ENCODE measurements at places on chromosomes 12 and 14.
A peak's percentile ranks its signal among the peaks of the same experiment; 100 is the strongest.

GRCh38 chr14:102819176-102819628, 42.0 kb downstream of the TRAF3 start:
- no peak for DNase-seq

- DNase-seq = peak; percentile 11
Observed at GRCh38 chr14:61812347-61813095, 50.3 kb downstream of the SNAPC1 start.

GRCh38 chr12:45215419-45216229, at the start of gene ANO6:
Gene ANO6 (plus strand): TSS chr12:45216095. CDS start chr12:45216322, 227 bp downstream.
- DNase-seq = peak; percentile 94

GRCh38 chr14:95006051-95006450, 151.3 kb downstream of the DICER1 start:
- DNase-seq = no peak

DNA sequence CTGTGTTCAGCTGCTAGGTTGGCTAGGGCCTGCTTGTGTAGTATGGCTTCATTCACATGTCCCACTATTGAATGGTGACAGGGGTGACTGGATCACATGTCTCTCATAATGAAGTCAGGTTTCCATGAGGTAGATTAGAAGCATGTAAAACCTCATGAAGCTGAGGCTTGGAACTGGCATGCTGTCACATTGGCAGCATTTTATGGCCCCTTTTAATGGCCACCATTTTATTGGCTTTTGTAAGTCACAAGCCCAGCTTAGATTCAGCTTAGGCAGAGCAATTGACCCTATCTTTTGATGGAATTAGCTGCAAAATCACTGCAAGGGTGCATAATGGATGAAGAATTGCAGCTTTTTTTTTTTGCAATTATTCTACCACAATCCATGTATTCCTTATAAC, 583.5 kb downstream of the MED13L start:
- no peak for DNase-seq

DNA sequence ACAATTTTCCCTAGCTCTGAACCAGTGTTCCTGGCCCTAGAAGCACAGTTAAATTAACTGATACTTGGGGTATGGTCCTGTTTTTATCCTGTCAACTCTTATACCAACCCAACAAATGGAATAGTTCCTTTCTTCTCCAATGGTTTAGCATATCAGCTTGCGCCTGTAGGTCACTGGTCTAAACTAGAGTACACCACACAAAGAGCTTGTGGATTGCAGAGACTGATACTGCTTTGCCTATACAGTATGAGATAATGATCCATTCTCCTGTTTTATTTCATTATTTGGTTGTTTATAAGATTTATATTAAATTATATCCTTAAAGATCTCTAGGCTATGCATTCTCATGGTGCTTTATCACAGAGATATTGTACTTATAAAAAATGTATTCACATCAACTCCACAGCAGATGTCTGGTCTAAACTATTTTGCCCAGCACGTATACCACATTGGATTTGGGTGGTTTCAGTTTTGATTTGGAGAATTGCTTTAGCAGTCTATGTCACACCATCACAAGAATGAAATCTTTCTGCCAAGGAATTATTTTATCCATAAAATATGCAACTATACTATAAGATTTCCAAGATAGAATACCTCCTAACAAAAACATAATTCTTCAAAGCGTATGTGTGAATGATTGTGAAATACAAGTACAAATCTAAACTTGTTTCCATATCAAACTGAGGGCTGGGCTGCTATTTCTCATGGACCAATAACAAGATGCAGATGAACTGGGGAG, 142.1 kb downstream of the SLC16A7 start:
- peak; percentile 20 for DNase-seq

DNA sequence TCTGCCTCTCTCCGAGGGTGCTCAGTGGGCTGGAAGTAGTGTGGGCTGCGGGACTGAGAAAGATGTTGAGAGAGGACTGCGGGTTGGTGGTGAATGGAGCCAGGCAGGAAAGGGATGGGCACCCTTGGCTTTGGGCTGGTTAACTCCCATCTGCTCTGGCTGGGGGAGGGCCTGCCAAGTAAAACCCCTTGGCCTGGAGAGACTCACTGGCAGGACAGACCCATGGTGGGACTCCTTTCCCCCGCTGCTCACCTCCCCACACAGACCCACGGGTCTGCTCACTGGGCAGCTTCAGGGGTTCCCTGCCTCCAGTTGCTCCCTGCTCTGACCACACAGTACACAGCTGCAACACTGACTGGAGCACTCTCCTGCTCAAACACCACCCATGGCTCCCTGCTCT, 54.1 kb downstream of the KRT80 start:
- no peak for DNase-seq

DNA sequence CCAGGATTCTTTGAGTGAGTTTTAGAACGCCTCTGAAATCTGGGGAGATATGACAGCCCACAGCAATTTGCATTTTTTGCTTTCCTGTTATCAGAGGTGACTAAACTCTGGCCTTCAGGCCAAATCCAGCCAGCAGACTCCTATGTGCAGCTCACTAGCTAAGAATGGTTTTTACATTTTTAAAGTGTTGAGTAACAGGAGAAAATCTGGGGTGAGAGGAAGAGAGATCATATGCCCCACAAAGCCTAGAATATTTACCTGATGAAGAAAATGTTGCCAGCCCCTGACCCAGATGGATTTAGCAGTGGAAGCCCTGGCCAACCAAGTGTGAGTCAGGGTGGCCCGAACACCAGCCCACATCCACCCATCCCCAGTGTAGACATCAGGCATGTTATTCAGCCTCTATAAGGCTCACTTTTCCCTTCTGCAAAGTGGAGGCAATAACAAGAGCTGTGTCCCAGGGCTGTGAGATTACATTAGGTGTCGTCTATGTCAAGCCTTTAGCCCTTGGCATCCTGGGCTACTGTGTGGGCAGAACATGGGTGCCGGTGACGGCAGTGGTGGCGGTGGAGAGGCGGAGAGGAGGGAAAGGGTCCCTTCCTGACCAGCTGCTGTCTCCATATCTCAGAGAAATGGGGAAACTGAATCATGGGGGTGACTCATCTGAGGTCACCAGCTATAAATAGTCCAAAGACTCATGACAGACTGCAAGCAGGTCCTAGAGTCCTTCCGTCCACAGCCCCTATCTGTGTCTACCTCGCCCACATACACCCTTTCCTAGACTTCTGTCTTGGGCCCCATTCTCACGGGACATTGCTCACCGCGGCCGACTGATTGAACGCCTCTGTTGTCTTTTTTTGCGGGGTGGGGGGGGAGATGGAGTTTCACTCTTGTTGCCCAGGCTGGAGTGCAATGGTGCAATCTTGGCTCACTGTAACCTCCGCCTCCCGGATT, 32.6 kb upstream of the CD9 start:
- DNase-seq = peak; percentile 99

DNA sequence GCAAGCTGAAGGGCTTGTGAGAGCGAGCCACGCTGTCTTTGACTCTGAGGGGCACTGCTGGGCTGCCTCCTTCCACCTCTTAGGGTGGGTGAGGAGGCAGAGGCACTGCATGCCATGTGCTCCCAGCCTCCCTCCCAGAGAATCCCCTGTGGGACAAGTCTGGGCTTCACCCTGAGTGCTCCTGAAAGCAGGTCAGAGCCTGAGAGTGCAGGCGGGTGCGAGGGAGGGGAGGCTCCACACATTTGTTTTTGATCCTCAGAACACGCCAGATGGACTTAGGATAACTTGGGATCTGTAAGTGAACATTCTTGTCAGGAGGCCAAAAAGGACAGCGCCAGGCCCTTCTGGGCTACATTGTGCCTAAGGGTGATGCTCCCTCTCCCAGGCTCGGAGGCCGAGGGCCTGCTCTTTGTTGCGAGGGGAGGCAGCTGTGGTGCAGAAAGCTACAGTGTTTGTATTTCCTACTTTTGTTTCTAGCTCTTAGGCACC, 155.4 kb downstream of the TMX1 start:
- peak; percentile 83 for DNase-seq

DNA sequence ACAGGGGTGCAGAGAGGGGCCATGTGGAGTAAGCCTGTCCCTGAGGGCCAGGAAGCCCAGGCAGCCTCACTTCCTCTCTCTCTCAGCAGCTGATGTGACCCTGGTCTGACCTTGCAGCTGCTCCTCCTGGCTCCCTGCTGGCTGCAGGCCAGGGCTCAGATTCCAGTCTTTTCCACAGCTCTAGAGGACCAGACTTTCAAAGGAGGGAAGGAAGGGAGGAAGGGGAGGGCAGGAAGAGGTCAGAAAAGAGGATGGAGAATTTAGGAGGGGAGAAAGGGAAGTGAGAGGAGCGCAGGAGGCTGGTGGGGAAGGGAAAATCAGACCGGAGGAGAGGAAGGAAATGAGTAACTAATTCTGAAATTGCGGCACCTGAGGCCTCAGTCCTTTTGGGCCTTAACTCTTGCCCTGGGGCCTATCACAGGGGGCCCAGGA, 40.9 kb upstream of the VASH1 start:
- peak; percentile 67 for DNase-seq

GRCh38 chr12:85872497-85873091, 1.5 kb upstream of the NTS start:
- DNase-seq = peak; percentile 66

GRCh38 chr12:67068204-67068731, 200.9 kb upstream of the CAND1 start:
- peak; percentile 14 for DNase-seq

- peak; percentile 56 for DNase-seq
Observed at GRCh38 chr12:48165089-48165981, 8.0 kb upstream of the ASB8 start.

DNA sequence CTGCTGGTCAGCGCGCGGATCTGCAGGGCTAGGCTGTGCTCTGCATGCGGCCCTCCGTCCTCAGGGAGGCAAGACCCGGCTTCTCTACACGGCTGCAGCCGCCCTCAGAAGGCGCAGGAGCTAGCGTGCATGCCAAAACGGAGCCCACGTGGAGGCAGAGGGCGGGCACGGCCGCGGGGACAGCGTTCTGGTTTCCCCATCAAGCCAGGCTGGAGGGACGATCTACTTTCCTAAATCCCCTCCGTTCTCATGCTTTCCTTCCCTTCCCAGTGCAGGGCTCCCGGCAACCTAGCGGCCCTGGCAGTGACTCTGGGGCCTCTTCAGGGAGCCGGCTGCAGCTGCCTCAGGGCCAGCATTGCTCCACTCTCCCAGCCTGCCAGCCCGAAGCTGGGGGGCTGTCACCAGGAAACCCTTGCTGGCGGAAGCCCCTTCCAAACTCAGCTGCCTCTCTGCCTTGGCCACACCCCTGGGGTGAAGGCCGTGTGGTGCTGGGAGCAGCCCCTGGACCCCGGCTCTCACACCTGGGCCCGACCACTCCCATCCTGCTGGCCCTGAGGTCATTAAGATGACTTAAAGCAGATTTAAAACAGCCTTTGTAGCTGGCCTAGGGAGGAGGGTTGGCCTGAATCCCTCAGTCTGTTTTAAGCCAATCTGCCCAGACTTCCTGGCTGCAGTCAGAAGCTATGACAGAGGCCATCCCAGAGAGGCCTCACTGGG, 9.2 kb upstream of the GOLGA3 start:
- DNase-seq = no peak

- peak; percentile 59 for DNase-seq
Observed at GRCh38 chr14:61894452-61895077, 132.3 kb downstream of the SNAPC1 start.

- no peak for DNase-seq
Observed at GRCh38 chr14:33356181-33356580, 417.5 kb downstream of the NPAS3 start.

- DNase-seq = peak; percentile 16
Observed at GRCh38 chr14:72463291-72463866, 430.5 kb downstream of the DPF3 start.

DNA sequence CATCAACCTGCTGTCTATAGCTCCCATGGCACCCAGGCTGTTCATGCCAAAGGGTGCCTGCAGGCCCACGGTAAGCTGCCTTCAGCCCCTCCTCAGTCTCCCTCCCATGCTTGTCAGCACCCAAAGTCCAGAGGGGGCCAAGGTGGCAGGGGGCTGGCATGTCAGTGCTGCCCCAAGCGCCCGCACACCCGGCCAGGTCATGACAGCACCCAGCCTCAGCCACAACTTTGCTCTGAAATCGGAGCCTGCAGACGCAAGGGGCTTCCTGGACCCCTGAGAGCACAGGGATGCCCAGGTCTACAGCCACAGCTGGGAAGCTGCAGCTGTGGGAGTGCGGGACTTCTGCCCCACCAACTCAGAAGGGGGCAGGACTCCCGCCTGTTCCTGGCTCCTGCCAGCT, 28.5 kb upstream of the PAPLN start:
- DNase-seq = no peak

DNA sequence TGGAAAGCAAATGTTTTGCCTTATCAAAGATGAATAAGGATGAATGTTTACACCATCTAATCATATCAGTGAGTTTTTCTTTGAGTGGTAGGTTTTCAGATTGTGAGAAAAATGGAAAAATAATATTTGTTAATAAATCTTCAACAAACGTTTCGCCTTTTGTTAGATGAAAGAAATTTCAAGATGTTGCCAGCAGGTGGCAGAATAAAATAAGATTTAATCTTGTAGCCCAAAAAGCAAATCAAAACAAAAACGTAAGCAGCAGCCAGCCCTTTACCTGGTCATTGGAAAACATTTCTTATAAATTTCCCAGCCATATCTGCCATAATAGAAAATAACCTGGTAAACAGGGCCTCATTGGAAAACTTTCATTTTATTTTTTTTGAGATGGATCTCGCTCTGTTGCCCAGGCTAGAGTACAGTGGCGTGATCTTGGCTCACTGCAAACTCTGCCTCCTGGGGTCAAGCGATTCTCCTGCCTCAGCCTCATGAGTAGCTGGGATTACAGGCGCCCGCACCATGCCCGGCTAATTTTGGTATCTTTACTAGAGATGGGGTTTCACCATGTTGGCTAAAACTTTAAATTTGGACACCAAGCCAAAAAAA, 15.4 kb upstream of the TMEM120B start:
- peak; percentile 57 for DNase-seq

- no peak for DNase-seq
Observed at GRCh38 chr12:104583301-104583700, 126.6 kb downstream of the CHST11 start.

GRCh38 chr14:94682736-94683135, 70.5 kb downstream of the SERPINA3 start:
- DNase-seq = no peak

DNA sequence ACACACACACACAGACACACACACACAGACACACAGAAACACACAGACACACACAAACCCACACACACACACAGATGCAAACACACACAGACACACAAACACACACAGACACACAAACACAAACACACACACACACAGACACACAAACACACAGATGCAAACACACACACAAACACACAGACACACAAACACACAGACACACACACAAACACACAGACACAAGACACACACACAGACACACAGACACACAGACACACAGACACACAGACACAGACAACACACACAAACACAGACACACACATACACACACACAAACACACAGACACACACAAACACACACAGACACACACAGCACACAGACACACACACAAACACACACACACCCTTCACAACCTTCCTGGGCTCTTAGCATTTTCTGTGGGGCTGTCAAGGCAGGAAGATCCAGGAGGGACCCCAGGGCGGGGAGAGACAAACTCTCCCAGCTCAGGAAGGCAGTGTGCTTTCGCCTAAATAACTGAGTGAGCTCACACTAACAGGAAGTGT, 24.2 kb upstream of the INF2 start:
- DNase-seq = peak; percentile 47

- DNase-seq = no peak
Observed at GRCh38 chr12:76943008-76943407, 64.2 kb upstream of the CSRP2 start.
